ENCODE measurements at places on chromosomes 11 and 22. TPM values are rescaled to one million over a fixed set of nuclear protein-coding genes. Genes with fewer than 3 reads are reported as not detected.

DNA sequence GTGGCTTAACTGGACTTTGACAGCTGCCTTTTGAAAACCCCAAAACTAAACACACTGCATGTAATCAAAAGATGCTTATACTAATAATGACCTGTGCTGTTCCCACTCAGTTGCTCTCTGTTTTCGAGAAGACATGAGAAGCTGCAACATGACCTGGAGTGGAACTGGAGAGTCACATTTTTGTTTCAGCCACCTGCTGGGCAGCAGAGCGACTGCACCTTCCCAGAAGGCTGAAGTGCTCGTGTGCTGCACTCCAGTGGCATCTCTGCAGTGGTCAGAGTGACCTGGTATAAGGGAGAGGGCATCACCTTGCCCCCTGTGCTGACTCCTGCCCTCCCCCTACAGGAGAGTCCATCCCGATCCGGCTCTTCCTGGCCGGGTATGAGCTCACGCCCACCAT lies 8.6 kb downstream of the THYN1 start:
- no peak for DNase-seq

DNA sequence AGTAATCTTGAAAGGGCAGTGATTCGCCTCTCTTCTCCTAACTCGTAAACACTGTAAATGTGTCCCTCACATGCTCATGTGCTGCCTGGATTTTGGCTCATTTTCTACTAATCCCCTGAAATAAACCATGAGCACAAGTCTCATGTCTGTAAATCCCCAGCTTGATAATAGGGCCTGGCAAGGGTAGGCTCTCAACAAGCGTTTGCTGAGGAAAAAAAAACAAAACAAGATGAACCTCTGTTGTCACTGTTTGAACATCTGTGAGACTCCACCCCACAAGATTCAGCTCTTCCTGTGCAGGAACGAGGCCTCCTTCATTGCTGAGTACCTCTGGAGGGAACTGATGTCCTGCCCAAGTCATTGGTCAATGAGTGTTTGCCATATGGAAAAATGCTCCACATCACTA lies 4.5 kb upstream of the CYB5R2 start:
- no peak for DNase-seq

DNA sequence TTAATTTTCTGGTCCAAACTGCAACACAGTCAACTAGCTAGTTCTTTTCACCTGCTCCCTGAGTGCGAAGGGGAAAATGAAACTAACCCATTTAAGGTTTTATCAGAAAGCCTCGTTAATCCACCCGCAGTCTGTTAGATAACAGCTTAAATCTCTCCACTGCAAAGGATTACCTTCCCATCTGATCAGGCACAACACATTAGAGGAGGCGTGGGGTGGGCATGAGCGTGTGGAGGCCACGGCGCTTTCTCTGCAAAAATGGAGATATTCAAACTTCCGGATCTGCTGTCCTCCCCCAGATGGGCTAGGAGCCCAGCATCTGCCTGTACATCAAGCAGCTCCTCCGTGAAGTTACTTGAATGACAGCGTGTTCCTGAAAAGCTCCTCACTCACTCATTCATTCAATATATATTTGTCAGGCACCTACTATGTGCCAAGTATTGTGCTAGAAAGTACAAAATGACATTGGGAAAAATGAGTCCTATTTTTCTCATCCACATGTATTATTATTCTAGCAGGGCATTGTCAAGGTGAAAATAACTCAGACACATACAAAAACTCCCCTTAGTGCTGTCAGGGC lies 13.5 kb upstream of the ANKK1 start:
- DNase-seq: no peak

The LRRN4CL gene
- 0.22 TPM for total RNA-seq

The OR52A1 gene
- total RNA-seq: not detected

The NCAM1 gene
- total RNA-seq: 0.09 TPM

DNA sequence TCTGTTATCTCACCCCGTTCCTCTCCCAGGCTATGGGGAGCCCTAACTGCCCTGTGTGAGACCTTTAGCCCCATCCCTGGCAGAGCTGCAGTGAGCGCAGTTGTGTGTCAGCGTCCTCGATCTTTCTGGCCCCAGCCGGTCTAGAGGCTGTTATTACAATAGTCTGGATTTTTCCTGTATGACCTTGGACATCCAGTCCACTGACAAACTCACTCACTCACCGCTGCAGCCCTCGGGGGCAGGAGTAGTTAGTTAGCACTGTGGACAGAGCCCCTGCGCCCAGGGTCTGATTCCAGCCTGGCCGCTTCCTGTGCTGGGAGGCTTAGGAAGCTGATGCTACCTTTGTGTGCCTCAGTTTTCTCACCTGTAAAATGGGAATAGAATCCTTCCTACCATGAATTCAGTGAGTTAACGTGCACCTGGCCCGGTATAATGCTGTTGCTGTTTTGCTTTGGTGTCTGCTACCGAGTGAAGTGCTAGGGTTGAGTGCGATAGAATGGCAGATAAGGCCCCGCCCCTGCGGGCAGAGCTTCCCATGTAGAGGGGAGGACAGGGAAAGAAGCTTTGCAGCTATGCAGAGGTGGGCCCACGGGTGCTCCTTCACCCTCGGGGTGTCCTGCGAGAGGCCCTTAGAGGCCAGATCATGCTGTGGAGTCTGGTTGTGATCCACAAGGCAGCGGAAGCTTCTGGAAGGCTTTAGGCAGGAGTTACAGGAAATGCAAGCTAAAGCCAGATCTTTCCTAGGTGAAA lies 3.0 kb downstream of the LRP5 start:
- DNase-seq: peak; percentile 59

All from K562 (cell line).